ENCODE measurements at places on chromosomes 3 and 15. TPM values are rescaled to one million over a fixed set of nuclear protein-coding genes. Genes with fewer than 3 reads are reported as not detected.

- H3K4me1 ChIP-seq: no peaks in the 10 kb centered on the region
- H3K36me3 ChIP-seq: no peaks in the 10 kb centered on the region
- H3K27me3 ChIP-seq: no peaks in the 10 kb centered on the region
- no peak for DNase-seq
Observed at GRCh38 chr3:72282918-72283317, 498.0 kb upstream of the PROK2 start.

DNA sequence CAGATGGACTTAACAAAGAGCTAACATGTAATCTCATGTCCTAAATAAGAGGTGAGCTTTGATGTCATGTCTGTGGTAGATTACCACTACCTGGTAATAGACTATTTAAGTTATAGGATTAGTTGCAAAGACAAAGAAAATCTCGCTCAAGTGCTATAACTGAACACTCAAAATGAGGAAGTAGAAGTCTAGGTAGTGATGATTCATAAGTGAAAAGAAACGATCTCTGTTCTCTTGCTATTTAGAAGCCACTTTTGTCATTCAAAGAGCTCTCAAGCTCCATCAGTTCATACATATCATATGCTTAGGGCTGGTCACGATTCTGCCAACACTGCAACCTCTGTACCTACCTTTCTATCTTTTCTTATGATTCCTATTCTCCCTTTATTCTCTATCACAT is 110.9 kb downstream of the EDEM1 start:
- H3K4me1 ChIP-seq: no peaks in the 10 kb centered on the region
- H3K27me3 ChIP-seq: no peaks in the 10 kb centered on the region
- DNase-seq: no peak
- H3K27ac ChIP-seq: no peak overlapping the region

GRCh38 chr3:125436921-125437320 is 61.8 kb upstream of the ZNF148 start:
- no peak for DNase-seq
- H3K36me3 ChIP-seq: no peaks in the 10 kb centered on the region
- H3K4me3 ChIP-seq: no peak overlapping the region
- H3K27me3 ChIP-seq: no peaks in the 10 kb centered on the region
- H3K4me1 ChIP-seq: no peaks in the 10 kb centered on the region

- DNase-seq: no peak
- no peak overlapping the region for H3K27ac ChIP-seq
- no peak overlapping the region for H3K4me3 ChIP-seq
Observed at GRCh38 chr3:22861426-22861825, 341.7 kb upstream of the UBE2E2 start.

GRCh38 chr3:33915796-33916546 is 117.5 kb downstream of the PDCD6IP start:
- DNase-seq: no peak
- H3K4me3 ChIP-seq: no peak overlapping the region
- H3K27me3 ChIP-seq: no peaks in the 10 kb centered on the region
- H3K4me1 ChIP-seq: no peaks in the 10 kb centered on the region
- no peaks in the 10 kb centered on the region for H3K36me3 ChIP-seq
- H3K27ac ChIP-seq: no peak overlapping the region

DNA sequence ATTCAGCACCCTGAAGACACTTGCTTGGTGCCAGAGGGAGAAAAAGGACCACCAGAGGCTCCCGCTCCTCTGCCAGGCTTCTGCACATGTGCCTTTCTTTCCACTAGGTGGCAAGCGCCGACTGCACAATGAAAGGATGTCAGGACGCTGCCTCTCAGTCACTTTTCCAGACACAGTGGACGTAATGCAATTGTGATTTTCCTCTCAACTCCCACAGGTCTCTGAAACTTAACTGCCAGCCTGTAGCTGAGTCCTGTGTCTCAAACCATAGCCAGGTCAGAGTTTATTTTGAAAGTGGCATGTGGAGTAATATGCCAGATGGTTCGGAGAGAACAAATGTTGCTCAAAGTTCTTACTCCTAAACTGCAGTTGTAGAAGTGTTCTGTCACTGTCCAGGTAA is 162.9 kb downstream of the ITPR1 start:
- DNase-seq: no peak
- peaks cover 26% of the 10 kb centered on the region for H3K36me3 ChIP-seq
- no peaks in the 10 kb centered on the region for H3K27me3 ChIP-seq
- no peak overlapping the region for H3K27ac ChIP-seq

- H3K27ac ChIP-seq: no peak overlapping the region
- H3K4me3 ChIP-seq: no peak overlapping the region
- no peaks in the 10 kb centered on the region for H3K4me1 ChIP-seq
- peak; percentile 35 for DNase-seq
- no peaks in the 10 kb centered on the region for H3K27me3 ChIP-seq
- H3K36me3 ChIP-seq: peaks cover 18% of the 10 kb centered on the region
Observed at GRCh38 chr3:38004415-38005075, 14.0 kb downstream of the VILL start.

GRCh38 chr15:38954090-38954489 is 389.5 kb upstream of the RASGRP1 start:
- no peaks in the 10 kb centered on the region for H3K4me1 ChIP-seq
- no peak for DNase-seq
- H3K36me3 ChIP-seq: no peaks in the 10 kb centered on the region
- H3K27ac ChIP-seq: no peak overlapping the region
- H3K4me3 ChIP-seq: no peak overlapping the region

GRCh38 chr15:101193806-101194545 is 57.9 kb downstream of the CHSY1 start:
- no peaks in the 10 kb centered on the region for H3K27me3 ChIP-seq
- H3K4me1 ChIP-seq: peaks cover 30% of the 10 kb centered on the region
- peak overlapping the region; percentile 29 for H3K4me3 ChIP-seq
- no peaks in the 10 kb centered on the region for H3K36me3 ChIP-seq

- no peaks in the 10 kb centered on the region for H3K4me1 ChIP-seq
- DNase-seq: no peak
- H3K36me3 ChIP-seq: no peaks in the 10 kb centered on the region
- no peaks in the 10 kb centered on the region for H3K27me3 ChIP-seq
- no peak overlapping the region for H3K27ac ChIP-seq
Observed at GRCh38 chr15:81880833-81881232, 165.0 kb downstream of the MEX3B start.

DNA sequence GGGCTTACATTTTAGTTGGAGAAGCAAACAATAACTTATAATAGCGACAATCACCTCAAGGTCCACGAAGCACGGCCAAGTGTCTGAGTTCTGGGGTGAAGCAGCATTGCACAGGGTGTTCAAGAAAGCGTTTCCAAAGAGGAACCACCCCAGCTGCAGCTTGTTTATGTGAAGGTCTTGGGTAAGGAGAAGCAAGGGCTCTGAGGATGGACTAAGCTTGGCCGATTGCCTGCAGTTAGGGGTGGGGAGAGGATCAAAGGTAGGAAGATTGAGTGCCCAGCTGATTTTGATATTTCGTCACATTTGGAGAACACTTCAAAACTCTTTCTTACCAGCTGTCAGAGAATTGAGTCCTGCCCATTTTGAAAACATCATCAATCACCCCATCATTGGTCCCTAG is 321.6 kb upstream of the DNAJC19 start:
- H3K4me1 ChIP-seq: no peaks in the 10 kb centered on the region
- H3K27ac ChIP-seq: no peak overlapping the region
- DNase-seq: no peak
- no peak overlapping the region for H3K4me3 ChIP-seq

DNA sequence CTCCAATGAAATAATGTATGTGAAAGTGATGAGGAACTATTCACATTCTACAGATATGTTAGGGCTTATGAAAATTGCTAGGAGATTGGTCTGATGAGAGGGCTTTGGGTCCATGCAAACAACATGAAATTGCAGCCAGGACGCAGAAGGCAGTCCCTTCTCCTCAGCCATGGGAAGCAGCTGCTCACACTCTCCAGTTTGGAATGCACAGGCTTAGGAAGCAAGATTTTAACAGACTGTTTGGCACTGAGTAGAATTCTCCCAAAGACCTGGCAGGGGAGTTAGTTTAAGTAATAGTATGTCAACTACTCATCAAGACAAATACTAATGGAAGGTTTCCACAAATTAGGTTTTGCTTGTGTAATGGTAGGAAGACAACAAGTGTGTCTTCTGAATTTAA is 500.7 kb upstream of the ARRDC4 start:
- H3K27me3 ChIP-seq: no peaks in the 10 kb centered on the region
- no peak for DNase-seq
- H3K4me3 ChIP-seq: no peak overlapping the region
- H3K4me1 ChIP-seq: no peaks in the 10 kb centered on the region
- H3K36me3 ChIP-seq: no peaks in the 10 kb centered on the region

DNA sequence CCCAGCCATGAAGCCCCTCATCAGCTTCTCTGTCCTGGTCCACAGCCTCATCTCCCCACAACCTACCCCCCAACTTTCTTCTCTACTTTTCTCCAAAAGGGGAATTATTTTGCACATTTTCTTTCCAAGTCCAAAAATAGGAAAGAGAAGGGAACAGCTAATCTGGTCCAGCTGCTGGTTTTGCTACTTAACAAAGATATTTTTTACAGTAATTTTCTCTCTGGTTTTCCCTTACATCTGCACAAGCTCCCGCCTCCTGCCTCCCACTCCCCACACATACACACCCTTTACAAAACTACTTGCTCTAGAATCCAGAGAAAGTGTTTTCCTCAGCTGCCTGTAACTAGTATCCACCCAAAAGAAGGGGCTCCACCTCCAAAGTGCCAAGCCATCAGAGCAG is 177.2 kb downstream of the POLR2M start:
- DNase-seq: no peak
- no peak overlapping the region for H3K4me3 ChIP-seq
- H3K4me1 ChIP-seq: no peaks in the 10 kb centered on the region
- H3K36me3 ChIP-seq: no peaks in the 10 kb centered on the region
- no peak overlapping the region for H3K27ac ChIP-seq

DNA sequence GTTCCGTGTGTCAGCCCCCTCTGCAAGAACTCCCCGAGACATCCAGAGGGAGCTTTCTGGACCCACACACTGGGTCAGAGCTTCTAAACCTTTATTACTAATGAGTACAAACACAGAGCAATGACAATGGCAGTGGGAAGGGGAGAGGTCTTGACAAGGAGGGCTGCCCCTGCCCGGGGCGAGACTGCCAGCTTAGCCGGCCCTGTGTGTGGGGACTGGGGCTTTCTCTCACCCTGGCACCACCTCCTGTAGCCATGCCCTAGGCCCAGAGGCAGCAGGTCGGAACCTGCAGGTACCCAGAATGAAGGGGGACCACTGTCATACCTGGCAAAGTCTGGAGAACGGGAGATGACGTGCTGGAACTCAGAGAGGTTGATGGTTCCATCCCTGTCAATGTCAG is 3.1 kb downstream of the CIB1 start:
- peak overlapping the region; percentile 92 for H3K27ac ChIP-seq
- no peaks in the 10 kb centered on the region for H3K27me3 ChIP-seq
- H3K4me1 ChIP-seq: peaks cover 51% of the 10 kb centered on the region
- DNase-seq: no peak

GRCh38 chr15:57098896-57099295 is 180.5 kb downstream of the TCF12 start:
- no peak overlapping the region for H3K4me3 ChIP-seq
- H3K4me1 ChIP-seq: no peaks in the 10 kb centered on the region
- no peaks in the 10 kb centered on the region for H3K27me3 ChIP-seq

Gene DCBLD2
- 1.6 TPM for total RNA-seq

Gene EXD1
- not detected for total RNA-seq

Gene HRH1
- 0.42 TPM for total RNA-seq

Gene GOLGA6A
- total RNA-seq: not detected

Gene EFHB
- total RNA-seq: 0.39 TPM

Gene SLC12A1
- not detected for total RNA-seq

Gene MUSTN1
- total RNA-seq: 1.5 TPM

Gene CD96
- 80.9 TPM for total RNA-seq

Gene CHRD
- not detected for total RNA-seq
